ENCODE measurements at places on chromosomes 11 and 22. TPM values are rescaled to one million over a fixed set of nuclear protein-coding genes. Genes with fewer than 3 reads are reported as not detected.

GRCh38 chr11:92771701-92772100 is 197.8 kb upstream of the MTNR1B start:
- no peak for DNase-seq

GRCh38 chr11:10751581-10751940 is 515 bp downstream of the CTR9 start:
- DNase-seq = no peak

GRCh38 chr11:47617417-47617809 is 23.2 kb upstream of the C1QTNF4 start:
- no peak for DNase-seq

GRCh38 chr11:70667767-70668166 is 269.4 kb downstream of the CTTN start:
- DNase-seq = no peak

GRCh38 chr11:15349413-15349812 is 234.7 kb downstream of the INSC start:
- DNase-seq = no peak

- no peak for DNase-seq
Observed at GRCh38 chr22:37716708-37717107, 19.9 kb downstream of the TRIOBP start.

OR8D1 gene
- total RNA-seq = not detected

MAP6 gene
- total RNA-seq = 11.4 TPM

- DNase-seq = no peak
Observed at GRCh38 chr22:45261407-45262088, 20.9 kb upstream of the KIAA0930 start.

GRCh38 chr22:33920197-33920540 is at the start of gene LARGE1:
Gene LARGE1 (minus strand): TSS chr22:33920476.
- no peak for DNase-seq

P2RY2 gene
- total RNA-seq = 4.5 TPM

C11orf42 gene
- total RNA-seq = not detected

APOA4 gene
- total RNA-seq = not detected

TRIM48 gene
- not detected for total RNA-seq

DNA sequence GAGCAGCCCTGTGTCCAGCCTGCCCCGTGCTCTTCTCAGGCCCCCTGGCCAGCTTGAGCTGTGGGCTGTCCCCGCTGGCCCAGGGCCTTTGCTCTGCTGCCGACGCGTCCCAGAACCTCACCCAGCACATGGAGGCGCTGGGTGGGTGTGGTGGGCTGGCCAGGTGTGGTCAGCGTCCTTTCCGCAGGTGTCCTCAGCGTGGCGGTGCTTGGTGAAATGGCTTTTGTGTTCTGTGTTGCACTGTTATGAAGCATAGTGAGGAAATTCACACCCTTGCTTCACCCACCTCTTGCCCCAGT is 37.4 kb downstream of the GRAMD4 start:
- no peak for DNase-seq

DAGLA gene
- 3.3 TPM for total RNA-seq

TMPRSS5 gene
- total RNA-seq = 42.2 TPM

- DNase-seq = no peak
Observed at GRCh38 chr11:34512840-34513681, 533 bp downstream of the ELF5 start.

GRCh38 chr11:111417011-111417765 is 38.1 kb upstream of the POU2AF1 start:
- DNase-seq = no peak

GRCh38 chr11:9957072-9957471 is 293.2 kb downstream of the SWAP70 start:
- no peak for DNase-seq

DNA sequence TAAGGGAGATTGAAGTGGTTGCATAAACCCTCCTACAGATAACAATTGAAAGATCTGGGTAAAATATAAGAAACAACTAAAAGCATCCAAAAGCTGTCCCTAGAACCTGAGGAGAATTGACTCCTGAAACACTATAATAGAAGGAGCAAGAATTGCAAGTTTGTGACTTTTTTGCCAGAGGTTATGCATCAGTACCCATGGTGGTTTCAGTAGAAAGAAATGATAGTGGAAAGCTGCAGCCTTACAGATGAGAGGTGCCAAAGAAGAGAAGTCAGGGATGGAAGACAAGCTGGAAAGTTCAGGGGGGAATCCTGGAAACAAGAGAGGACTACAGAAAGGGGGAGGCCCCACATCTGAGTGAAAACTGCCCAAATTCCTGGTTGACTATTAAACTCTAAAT is 80.7 kb downstream of the PACS1 start:
- DNase-seq = no peak

MYEOV gene
- total RNA-seq = 4.8 TPM

DNA sequence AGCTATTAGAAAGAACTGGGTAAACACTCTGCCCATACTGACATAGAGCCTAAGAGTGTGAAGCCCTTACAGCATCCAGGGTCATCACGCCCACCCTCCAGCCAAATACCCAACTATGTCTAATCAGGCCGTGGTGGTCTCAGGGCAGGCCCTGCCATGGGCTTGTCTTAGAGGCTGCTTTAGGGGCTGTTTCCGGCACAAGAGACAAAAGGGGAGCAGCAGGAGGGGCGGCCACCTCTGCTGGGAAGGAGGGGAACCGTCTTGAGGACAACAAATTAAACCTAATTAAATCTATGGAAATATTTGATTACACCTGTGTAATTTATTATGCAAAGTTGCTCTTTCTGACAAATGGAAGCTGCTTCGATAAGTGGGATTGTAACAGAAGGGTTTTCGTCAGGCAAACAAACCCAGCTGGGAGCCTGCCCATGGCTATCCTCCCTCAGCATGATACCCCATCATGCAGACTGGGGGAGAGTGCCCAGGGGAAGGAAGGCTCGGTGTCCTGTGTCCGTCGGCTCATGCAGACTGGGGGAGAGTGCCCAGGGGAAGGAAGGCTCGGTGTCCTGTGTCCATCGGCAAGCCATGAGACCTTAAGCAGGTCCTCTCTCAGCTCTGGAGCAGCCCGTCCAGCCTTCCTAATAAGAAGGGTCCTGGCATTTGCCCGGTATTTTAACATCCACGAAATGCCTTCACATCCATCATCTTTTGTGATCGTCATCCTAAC is 163.6 kb upstream of the B3GAT1 start:
- DNase-seq = no peak

DNA sequence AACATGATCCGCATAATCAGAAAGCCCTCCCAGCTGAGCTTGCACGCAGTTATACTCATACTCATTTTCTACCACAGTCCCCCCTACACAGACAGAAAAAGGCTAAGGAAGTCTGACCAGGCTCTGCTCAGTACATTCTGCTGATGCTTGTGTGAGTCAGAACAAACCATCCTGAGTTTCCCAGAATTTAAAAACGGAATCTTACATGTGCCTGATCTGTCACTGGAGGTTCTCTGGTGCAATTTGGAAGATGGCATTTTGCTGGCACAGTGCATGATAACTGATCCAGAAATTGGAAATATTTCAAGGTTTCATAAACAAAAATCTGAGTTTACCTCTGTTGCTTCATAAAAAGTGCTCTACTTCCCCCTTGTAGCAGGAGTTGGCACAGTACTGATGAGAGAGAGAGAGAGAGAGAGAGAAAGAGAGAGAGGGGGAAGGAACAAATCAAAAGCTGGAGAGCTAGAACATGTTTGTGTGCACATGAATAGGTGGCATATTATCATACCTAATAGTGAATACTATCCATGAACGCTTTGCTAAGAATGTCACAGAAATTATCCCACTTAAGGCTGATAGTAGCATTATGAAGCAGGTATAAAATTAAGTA is 1085.3 kb downstream of the DLG2 start:
- no peak for DNase-seq

- no peak for DNase-seq
Observed at GRCh38 chr11:46463701-46464421, 72.3 kb upstream of the CHRM4 start.

GRCh38 chr22:19773470-19774040 is 13.0 kb downstream of the TBX1 start:
- no peak for DNase-seq

DNA sequence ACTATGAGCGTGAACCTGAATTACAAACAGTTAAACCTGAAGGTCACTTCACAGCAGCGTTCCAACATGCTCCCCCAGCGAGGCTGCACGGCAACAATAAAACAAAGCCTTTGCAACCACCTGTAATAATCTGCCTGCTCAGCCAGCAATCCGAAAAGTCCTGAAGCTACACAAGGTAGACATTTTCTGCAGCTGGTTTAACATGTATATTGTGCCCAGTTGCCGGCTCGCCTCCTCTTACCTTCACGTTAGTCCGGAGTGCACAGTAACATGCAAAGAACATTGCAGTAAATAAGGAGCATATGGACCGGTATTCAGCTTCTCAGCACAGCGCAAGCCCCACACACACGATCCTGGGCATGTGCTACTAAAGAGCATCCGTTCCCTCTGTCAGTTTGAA is 704.3 kb downstream of the DLG2 start:
- no peak for DNase-seq

DNA sequence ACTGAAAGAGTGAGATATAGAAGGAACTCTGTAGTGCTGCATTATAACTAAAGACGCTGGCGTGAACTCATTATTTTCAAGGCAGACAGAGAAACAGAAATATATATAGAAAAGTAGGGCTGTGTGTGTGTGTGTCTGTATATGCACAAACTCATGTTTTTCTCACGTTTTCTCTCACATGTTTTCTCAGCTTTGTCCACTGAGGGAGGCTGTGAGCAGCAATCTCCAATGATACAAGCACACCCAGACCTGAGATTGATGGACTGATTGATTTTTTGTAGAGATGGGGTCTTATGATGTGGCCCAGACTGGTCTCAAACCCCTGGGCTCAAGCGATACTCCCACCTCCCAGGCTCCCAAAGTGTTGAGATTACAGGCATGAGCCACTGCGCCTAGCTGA is 122.5 kb downstream of the SERGEF start:
- no peak for DNase-seq

JAM3 gene
- 82.6 TPM for total RNA-seq

OR51G1 gene
- not detected for total RNA-seq

DNA sequence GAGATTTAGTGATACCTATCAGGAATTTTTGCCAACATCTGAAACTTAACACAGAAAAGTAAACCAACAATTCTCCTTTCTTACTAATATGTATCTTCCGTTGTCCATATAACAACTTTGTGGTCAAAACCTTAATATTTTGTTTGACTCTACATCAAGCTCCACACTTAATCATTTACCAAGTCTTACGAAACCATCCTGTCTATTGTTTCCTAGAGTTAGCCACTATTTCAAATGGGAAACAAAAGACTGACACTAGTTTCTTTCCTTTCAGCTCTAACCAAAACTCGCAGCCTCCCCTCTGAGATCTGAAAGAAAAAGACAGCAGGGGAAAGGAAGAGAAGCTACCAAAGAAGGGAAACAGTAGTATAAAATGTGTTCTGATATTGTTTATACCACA is 26.5 kb upstream of the PRDM10 start:
- DNase-seq = no peak

GRCh38 chr22:42410708-42411107 is 21.5 kb downstream of the NFAM1 start:
- no peak for DNase-seq

DNA sequence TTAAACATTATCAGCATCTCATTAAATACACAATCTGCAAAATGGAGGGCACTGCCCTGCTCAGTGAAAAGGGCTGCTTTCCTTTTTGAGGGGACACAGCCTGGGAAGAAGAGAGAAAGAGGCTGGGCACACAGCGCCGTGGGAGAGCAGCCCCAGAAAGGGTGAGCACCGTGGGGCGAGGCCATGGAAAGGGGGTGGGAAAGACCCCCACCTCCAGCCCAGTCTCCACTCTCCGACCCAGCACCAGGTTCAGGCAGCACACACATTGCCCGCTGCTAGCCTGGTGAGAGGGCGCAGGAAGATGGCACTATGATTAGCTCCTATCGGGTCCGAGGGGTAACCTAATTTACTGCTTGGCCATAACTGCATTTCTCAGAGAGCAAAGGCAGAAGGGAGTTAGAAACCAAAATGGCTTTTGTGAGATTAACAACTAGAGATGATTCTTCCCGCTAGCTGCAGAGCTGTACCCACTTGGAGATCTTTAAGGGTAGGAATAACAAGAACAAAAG is 104.0 kb upstream of the BID start:
- no peak for DNase-seq

DNA sequence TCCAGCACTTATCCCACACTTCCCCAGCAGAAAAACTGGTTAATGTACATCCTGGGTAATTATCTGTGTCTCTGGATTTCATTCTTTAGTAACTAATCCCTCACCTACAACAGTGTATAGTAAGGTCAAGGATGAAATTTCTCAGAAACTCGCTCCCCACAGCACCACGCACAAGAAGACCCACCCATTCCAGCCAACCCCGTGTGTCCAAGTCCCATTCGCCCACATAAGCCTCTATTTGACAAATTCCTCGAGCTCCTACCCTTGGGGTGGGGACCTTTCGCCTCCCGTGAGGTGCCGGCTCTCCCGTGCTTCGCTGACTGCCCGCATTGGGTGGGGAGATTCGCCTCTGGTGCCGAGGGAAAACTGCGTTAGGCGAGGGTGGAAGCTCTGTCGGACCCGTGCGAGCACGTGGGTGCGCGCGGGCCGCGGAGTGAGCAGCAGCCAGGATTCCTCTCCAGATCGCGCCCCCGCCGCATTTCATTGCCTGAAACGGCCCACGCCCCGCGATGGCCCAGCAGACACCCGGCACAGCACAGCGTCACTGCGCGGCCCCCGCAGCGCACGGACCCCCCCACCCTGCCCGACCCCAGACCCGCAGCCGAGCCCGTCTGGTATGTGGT is 866 bp downstream of the EXPH5 start:
- no peak for DNase-seq

DNA sequence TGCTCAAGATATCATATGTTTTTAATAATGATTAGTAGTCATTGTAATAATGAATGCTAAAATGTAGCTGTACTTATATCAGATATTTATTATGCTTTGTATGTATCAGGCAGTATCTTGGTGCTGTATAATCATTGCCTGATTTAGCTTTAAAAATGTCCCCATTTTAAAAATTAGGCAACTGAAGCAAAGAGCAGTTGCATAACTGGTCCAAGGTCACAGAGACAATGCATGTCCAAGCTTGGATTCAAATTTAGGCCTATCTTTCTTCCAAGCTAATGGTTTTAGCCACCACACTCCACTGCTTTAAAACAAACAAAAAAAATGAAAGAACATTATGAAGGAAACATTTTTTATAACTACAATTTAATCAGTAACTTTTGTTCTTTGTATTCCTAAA is 725.8 kb upstream of the RAG2 start:
- DNase-seq = no peak

- DNase-seq = no peak
Observed at GRCh38 chr11:126871792-126872191, 128.8 kb downstream of the KIRREL3 start.
